ENCODE measurements at places on chromosomes 6 and 20. TPM values are rescaled to one million over a fixed set of nuclear protein-coding genes. Genes with fewer than 3 reads are reported as not detected.

CRISP3 gene
- total RNA-seq: not detected

GCNT2 gene
- total RNA-seq: 0.63 TPM

MTFR2 gene
- total RNA-seq: 7.6 TPM

PRRT1 gene
- total RNA-seq: not detected

IGF2R gene
- total RNA-seq: 50.5 TPM

DPPA5 gene
- total RNA-seq: not detected

COX4I2 gene
- total RNA-seq: not detected

NKAIN4 gene
- not detected for total RNA-seq

MCCD1 gene
- total RNA-seq: not detected

TFAP2C gene
- not detected for total RNA-seq

SLC26A8 gene
- not detected for total RNA-seq

LCA5 gene
- 3.6 TPM for total RNA-seq

PDYN gene
- not detected for total RNA-seq

SLC24A3 gene
- total RNA-seq: 0.06 TPM

ABHD16B gene
- not detected for total RNA-seq

KCNQ5 gene
- 8.7 TPM for total RNA-seq

CLVS2 gene
- total RNA-seq: under 0.01 TPM

TBX18 gene
- total RNA-seq: 26.1 TPM

CDSN gene
- total RNA-seq: not detected

GPR6 gene
- total RNA-seq: not detected

ECHDC1 gene
- 97.8 TPM for total RNA-seq

SPEF1 gene
- total RNA-seq: 0.46 TPM

SLPI gene
- not detected for total RNA-seq

COL9A1 gene
- not detected for total RNA-seq

SYNE1 gene
- total RNA-seq: 47.6 TPM

FNDC1 gene
- total RNA-seq: not detected

GPR63 gene
- 0.57 TPM for total RNA-seq

LGSN gene
- 0.11 TPM for total RNA-seq

RAET1L gene
- not detected for total RNA-seq

LPIN3 gene
- total RNA-seq: 15.3 TPM

TGM2 gene
- total RNA-seq: 6.3 TPM

DZANK1 gene
- total RNA-seq: 1.2 TPM

MMP24OS gene
- 33.6 TPM for total RNA-seq
